ENCODE measurements at places on chromosomes 16 and 17.

DNA sequence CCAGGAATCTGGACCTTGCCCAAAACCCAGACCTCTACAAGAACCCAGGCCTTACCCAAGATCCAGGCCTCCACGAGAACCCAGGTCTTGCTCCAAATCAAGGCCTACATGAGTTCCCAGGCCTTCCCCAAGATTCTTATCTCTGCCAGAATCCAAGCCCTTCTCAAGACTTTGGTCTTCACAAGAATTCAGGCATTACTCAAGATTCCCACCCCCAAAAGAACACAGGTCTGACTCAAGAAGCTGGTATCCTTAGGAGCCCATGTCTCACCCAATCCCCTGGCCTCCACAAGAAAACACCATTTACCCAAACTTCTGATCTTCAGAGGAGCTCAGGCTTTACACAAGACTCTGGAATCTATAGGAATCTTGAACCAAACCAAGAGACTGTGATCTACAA is 2.6 kb downstream of the SPEM3 start:
- DNase-seq: no peak

DNA sequence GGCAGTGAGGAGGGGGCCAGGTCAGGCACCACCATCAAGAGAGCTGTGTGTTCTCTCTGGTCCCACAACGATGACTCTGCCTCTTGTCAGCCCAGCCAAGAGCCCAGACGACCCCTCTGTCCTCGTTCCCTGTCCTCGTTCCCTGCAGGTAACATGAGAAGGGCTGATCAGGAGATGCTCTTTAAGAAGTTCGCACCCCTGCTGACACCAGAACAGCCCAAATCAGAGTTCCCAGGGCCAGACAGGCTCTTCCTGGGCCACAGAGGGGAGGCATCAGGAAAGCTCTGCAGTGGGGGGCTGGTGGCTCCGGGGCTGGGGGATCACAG is 13.5 kb upstream of the DNAI2 start:
- no peak for DNase-seq

- DNase-seq: peak; percentile 10
These were observed 339.8 kb upstream of the PSMD7 start for GRCh38 chr16:73956587-73957494.

DNA sequence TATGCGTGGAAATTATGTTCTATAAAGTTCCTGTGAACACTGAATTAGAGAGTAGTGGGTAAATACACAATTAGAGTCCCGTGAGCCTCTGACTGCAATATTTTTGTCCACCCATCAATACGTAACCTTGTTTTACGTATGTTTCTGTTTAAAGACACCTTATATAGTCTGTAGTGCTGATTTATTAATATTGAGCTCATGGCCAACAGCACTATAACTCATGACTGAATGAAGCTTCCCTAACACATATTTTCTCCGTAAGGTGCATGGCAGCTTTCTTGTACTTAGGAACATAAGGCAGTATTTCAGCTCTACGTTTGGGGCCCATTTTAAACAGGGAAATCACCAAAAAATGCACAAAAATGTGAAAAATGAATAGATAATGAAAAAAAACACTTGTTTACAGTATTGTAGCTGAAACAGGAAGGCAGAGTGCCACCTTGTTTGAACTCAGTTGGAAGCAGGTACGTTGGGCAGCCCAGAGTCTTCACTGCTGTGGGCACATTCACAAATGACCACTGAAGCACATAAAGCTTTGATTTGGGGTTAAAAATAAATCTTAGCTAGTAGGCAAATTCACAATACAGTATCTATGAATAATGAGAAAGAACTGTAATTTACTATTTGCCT is 108.5 kb downstream of the CNTNAP4 start:
- no peak for DNase-seq

GRCh38 chr16:86556576-86556975 is 1.5 kb upstream of the MTHFSD start:
- no peak for DNase-seq

GRCh38 chr17:71699907-71700306 is 420.9 kb upstream of the SOX9 start:
- DNase-seq: no peak

DNA sequence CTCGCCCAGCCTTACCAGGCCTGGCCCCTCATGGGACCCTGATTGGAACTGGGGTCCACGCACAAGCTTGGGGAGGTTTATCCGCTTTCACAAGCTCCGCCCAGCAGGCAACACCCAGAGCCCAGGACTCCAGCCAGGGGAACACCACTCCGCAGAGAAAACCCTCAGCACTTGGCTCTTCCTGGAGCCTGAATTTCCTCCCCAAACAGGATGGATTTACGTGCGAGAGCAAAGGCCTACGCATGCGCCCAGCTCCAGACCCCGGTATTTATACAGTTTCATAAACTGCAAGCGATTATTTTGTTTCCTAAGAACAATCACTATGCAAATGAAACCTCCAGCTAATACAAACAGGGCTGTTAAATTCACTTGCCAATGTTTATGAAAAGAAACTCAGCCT is 22.8 kb downstream of the ZNF423 start:
- no peak for DNase-seq

GRCh38 chr16:30777591-30778297 is 9.3 kb downstream of the ZNF629 start:
- no peak for DNase-seq

DNA sequence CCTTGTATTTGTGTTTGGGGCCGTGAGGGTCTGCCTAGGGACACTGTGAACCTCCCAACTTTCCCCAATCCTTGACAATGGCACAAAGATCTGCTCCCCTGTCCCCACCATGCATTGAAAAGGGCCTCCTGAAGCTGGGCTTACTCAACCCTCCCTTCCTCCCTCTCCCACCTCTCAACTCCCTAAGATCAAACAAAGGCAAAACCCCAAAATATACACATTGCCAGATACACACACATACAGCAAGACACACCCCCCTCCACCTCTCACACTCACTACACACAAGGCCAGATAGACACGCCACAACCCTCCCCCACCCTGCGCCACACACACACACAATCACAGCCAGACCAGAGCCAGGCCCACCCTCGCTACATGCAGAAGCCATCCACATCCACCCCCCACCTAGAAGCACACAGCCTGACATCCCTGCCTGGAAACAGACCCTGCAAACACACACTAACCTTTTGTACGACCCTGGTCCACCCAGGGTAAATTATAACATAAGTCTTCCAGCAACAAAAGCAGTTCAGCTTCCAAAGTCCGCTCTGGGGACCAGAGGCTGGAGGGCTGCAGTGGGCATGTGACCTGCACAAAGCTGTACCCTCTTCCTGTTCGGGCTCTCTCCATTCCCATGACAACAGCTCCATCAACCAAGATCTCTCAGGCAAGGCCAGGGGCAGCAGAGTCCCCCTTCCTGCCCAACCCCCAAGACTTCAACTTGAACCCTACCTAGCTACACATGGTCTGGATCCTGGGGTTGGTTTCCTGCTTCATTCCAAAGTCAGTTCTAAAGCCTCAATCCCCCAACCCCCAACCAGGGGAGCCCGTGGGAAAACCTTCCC is 1.9 kb downstream of the PCGF2 start:
- DNase-seq: no peak

- no peak for DNase-seq
These were observed 168.5 kb downstream of the GRIN2A start for GRCh38 chr16:10013774-10014173.

- no peak for DNase-seq
These were observed 10.4 kb downstream of the SULT1A2 start for GRCh38 chr16:28586466-28586865.

DNA sequence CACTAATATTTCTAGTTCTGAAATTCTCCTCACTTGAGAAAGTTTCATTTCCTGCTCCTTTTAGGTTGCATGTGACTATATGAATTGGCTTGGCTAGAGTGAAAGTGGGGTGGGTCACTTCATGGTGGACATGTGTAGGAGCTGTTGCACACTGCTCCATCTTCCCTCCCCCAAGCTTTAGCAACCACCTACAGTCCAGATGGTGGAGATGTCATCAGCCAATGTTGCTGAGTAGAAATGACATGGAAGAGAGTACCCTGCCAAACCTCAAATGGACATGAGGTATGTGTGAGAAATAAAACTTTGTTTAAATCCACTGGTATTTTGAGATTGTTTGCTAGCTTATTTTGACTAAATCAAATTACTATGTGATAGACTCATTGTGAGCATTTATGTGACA is 281.5 kb downstream of the CA10 start:
- no peak for DNase-seq

GRCh38 chr17:64117981-64118979 is 11.7 kb downstream of the ERN1 start:
- peak; percentile 63 for DNase-seq

DNA sequence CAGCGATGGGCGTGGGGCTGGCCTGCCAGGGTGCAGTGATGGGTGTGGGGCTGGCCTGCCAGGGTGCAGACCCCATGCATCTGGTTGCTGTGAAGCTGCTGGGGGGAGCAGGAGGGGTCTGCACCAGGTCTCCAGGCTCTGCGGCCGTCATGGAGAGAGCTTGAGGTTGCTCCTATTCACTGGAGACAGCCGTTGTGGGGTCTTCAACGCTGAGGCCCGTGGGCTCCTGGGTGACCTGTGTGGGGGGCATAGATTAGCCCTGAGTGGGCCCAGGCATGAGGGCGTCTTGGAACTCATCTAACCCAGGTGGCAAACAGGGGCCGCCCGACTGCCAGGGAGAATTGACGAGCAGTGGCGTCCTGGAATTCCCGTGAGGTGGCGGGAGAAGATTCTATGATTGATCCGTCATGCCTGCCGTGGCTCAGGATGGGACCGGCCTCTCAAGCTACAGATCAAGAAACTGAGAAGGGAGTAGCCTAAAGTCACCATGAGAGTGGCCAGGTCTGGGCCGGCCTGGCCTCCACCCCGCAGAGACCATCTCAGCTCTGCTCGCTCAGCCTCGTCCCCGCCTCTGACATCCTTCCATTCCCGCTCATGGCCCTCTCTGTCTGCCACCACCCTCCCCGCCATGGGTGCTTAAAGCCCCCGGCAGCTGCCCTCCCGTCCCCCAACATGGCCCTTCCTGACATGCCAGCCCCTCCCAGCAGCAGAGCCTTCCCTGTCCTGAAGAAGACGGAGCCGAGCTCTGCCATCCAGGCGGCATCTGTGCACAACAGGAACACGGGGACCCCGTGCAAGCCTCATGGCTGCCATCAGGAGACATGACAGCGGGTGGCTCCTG is 50.7 kb upstream of the ACSF3 start:
- DNase-seq: no peak

- DNase-seq: peak; percentile 22
These were observed 24.2 kb downstream of the KLHL36 start for GRCh38 chr16:84672276-84673202.

DNA sequence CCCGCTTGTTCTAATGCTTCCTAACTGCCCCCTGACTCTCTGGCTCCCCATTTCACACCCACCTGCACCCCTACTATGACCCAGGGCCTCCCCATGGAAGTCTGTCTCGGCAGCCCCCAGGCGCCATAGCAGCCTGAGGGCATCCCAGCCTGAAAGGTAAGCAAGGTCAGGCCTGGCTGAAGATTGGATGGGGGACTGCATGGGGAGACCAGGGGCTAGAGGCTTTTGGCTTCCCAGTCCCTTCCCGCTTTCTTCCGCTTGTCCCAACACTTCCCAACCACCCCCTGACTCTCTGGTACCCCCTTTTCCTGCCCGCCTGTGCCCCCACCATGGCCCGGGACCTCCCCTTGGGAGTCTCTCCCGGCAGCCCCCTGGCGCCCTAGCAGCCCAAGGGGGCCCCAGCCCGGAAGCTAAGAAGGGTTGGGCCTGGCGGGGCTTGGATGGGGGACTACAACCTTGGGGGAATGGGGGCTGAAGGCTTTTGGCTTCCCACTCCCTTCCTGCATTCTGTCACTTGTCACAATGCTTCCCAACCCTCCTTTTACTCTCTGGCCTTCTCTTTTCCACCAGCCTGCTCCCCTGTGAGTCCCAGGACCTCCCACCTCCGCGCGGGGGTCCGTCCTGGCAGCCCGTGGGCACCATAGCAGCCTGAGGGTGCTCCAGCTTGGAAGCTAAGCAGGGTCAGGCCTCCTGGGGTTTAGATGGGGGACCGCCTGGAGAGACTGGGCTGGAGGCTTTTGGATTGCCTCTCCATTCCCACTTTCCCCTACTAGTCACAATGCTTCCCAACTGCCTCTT is 2288.4 kb downstream of the TP53TG3F start:
- no peak for DNase-seq

Data from NCI-H2029 treated with DMSO at 0.1 percent for 48 hours (cell line).